IPS DF 19.7 (cell line): ENCODE measurements at places on chromosomes 12 and 14.

DNA sequence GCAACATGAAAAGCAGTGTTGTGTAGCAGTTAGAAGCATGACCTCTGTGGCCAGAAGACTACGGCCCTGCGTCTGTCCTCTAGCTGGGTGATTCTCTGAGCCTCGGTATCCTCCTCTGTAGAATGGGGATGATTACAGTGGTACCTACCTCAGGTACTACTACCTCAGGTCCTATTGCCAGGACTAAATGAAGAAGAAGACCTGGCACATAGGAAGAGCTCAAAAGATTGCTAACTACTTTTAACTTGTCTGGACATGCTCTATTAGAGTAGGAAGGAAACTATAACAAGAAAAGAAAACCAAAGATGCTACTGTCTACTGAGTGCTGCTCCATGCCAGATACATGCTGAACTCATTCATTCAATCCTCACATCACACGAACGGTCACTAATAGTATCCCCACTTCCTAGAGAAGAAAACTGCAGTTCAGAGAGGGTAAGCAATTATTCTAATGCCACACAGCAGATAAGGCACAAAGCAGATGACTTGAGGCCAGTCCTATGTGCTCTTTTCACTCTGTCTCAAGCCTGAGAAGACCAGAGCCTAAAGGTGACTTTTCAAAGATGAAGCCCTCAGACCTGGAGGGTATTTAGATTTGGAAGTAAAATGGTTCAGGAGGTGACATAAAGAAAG, 108.1 kb upstream of the HIF1A start:
- DNase-seq = no peak

DNA sequence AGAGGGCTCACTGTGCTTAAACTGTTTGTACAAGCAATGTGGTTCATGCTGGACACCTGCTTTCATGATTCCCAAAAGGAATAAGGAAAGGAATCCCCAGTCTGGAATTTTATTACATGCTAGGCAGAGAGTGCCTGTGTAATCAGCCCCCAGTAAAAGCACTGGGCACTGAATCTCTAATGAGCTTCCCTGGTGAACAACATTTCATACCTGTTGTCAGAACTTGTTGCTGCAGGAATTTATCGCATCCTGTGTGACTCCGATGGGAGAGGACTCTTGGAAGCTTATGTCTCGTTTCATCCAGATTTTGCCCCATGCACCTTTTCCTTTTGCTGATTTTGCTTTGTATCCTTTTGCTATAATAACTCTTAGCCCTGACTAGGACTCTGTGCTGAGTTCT, 190.2 kb upstream of the HMGA2 start:
- DNase-seq = no peak

DNA sequence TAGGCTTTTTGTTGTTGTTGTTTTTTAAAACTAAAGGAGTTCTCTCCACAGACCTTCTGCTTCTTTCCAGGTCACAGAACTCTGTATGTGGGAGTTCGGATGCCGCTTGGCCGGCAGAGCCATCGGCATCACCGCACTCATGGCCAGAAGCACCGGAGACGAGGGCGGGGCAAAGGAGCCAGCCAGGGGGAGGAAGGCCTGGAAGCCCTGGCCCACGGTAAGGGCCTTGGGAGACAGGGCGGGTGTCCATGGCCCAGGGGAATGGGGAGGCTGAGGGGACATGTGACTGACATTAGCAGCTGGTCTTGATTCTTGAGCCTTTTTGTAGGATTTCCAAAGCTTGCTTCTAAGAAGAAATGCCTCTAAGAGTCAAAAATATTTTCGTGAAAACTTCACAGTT, 26.2 kb downstream of the SLC4A8 start:
- no peak for DNase-seq

DNA sequence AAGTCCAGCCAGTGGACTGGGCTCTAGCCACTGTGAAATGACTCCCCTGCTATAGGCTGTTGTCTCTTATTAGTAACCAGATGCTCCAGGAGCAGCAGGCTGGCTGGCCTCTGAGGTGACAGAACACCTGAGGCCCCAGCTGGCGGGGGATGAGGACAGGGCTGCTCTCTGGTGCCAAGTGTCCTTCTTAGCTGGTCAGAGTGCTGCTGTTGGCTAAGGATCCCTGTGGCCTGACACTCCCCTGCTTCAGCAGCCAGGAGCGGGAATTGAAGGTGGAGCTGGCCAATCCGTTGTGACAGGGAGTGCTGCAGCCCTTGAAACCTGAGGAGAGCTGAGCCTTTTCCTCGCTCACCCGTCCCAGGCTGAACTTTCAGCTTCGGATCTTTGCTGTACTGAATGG, 30.7 kb downstream of the TMEM229B start:
- DNase-seq = no peak

DNA sequence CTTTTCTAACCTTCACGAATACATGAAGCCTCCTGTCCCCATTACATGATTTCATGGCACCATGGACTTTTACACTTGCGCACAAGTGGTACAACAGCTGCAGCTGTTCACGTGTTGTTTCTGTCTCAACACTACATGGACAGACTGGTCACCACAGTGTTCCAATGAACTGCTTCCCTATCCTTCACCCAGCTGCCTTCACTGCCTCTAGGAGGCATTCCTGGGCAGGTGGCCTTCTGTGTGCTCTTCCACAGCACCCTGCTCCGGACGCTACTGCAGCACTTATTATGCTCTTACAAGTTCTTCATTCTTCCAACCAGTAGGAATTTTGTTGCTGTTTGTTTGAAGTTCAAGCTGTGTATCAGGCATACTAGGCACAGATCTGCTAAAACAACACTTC, 1.5 kb downstream of the MTERF2 start:
- DNase-seq = no peak

DNA sequence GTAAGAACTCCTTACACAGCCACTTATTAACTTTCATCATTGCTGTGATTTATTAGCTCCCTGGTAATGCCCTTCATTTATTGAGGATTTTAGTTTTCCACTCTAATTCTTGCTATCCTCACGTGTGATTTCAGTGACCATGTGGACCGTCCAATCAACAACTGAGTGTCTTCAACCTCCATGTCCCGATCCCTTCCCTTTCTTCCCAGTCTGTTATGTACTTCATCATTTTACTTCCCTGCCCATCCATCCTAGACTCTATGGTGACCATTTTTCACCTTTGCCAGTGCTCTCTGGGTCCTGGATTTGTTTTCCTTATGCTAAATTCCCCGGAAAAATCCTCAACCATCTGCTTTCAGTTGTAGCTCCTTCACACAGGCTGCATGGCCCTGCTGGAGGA, 111.0 kb downstream of the MSRB3 start:
- no peak for DNase-seq
